Adipocyte (in vitro differentiated cells): ENCODE measurements at places on chromosomes 7 and 10.

DNA sequence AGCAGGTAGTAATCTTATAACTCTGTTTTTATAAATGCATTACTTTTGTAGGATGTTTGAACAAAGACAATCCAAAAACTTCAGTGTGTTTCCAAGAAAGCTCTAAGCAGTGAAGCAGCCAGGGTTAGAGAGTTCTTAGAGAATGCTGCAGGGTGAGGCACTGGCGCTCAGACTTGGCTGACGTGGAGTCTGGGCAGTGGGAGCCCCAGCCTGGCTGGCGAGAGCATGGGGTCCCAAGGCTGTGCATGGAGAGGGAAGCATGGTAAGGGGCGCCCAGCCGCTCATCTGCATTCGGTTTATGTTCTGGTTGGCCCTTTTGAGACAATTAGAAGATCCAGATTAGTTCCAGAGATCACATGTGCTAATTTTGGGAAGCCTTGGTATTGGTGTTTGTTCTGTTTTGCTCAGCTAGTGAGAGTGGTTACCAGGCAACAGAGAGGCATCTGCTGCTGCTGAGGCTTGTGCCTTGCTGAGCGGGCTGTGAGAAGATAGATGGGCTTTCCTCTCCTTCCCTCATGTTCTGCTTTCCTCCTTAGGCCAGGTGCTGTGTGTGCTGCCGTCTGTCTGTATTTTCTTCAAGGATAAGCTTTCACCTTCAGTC is 10.3 kb downstream of the SUN1 start:
- DNase-seq: no peak

DNA sequence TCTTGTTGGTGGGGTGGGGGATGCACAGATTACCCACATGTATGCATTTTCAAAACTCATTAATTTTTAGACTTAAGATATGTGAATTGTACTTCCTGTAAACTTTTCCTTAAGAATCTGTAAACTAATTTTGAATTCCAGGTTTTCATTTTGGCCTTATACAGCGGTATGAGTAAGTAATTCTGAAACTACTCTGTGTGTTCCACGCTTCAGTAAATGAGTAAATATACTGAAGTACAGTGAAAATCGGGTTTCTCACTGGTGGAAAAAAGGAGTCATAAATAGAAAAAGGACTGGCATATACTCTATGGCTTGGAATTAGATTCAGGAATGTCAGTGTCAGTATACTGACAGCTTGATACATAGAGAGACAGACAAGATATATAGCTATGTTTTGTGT is 72.8 kb downstream of the CTTNBP2 start:
- DNase-seq: peak; percentile 21

GRCh38 chr10:59337201-59337652 is 25.1 kb downstream of the FAM13C start:
- peak; percentile 47 for DNase-seq

- DNase-seq: no peak
Observed at GRCh38 chr7:71793251-71793650, 618.9 kb downstream of the CALN1 start.

- DNase-seq: no peak
Observed at GRCh38 chr10:96843823-96844222, 11.7 kb downstream of the LCOR start.

- no peak for DNase-seq
Observed at GRCh38 chr7:18153183-18153748, 125.6 kb upstream of the PRPS1L1 start.

DNA sequence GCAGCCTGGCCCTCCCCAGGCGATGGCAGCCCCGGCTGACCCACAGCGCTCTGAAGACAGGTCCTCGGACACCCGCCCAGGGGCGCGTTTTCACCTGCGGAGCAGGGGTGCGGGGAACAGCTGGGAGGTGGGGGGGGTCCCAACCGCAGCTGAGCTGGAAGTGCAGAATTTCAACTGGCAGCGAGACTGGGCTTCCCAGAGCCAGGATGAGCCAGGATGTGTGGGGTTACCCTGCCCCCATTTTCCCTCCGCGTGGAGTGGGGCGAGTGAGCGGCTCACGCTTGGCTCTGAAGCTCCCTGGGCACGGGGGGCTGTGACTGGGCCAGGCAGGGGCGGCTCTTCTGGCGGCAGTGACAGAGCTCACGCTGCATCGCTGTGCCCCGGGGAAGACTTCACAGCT is 70.2 kb downstream of the DNAJB6 start:
- no peak for DNase-seq

DNA sequence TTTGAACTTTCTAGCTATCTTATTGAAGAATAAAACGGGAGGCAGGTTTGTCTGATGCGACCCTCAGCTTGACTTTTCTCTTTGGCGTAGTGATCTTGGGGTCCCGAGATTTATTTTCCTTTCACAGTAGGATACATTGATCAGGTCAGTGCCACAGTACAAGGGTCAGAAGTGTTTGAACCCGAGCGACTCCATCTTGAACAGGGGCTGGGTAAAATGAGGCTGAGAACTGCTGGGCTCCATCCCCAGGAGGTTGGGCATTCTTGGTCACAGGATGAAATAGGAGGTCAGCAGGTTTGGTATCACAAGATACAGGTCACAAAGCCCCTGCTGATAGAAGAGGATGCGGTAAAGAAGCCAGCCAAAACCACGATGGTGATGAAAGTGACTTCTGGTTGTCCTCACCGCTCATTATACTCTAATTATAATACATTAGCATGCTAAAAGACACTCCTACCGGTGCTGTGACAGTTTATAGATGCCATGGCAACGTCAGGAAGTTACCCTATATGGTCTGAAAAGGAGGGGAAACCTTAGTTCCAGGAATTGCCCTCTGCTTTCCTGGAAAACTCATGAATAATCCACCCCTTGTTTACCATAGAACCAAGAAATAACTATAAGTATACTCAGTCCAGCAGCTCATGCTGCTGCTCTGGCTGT is 3.0 kb upstream of the TECPR1 start:
- no peak for DNase-seq

GRCh38 chr7:55178863-55179773 is 160.3 kb downstream of the EGFR start:
- no peak for DNase-seq

GRCh38 chr7:107870427-107871000 is 20.5 kb upstream of the DLD start:
- no peak for DNase-seq

DNA sequence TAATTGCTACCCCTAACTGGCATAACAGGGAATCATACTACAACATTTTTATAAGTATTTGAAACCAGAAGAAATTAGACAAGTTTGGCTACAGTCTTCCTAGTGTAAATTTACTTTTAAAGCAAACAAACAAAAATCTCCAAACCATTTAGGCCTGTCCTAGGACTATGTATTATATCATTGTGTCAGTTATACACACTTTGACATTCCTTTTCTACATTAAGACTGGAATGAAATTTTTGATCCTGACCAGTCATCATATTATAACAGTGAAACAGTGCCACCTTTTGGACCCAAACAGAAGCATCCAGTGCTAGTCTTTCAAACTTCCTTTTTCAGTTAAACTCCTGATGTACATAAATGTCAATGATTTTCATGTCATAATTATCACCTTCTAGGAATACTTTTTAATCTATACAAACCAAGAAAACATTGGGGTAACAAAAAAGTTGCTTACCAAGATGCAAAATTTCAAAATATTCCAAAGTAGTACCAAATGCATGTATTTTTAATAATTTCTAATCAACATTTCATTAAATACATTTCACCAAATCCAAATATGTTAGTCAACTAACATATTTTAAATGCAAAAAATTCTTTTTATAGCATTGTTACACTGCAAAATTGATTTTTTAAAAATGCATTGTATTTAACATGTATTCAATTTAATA is 75.7 kb downstream of the IMMP2L start:
- DNase-seq: peak; percentile 88

- DNase-seq: no peak
Observed at GRCh38 chr7:20464891-20465290, 134.2 kb downstream of the ITGB8 start.

GRCh38 chr7:127514499-127514898 is 70.9 kb downstream of the GCC1 start:
- DNase-seq: peak; percentile 62

- no peak for DNase-seq
Observed at GRCh38 chr10:3749600-3749999, 35.4 kb downstream of the KLF6 start.

DNA sequence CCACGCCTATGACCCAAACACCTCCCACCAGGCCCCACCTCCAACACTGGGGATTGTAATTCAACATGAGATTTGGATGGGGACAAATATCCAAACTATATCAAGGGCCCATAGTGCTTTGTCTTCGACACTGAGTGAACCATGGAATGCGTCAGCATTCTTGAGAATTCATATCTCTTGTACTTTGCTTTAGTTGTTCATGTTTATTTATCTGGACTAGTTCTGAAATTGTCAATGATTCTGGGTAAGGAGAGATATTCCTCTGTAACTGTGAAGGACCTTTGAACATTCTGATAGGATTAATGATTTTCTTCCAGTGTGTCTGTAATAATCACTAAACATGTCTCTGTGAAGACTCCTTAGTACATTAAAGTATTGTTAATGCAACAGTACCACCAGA is 374.8 kb downstream of the LRMDA start:
- DNase-seq: no peak

DNA sequence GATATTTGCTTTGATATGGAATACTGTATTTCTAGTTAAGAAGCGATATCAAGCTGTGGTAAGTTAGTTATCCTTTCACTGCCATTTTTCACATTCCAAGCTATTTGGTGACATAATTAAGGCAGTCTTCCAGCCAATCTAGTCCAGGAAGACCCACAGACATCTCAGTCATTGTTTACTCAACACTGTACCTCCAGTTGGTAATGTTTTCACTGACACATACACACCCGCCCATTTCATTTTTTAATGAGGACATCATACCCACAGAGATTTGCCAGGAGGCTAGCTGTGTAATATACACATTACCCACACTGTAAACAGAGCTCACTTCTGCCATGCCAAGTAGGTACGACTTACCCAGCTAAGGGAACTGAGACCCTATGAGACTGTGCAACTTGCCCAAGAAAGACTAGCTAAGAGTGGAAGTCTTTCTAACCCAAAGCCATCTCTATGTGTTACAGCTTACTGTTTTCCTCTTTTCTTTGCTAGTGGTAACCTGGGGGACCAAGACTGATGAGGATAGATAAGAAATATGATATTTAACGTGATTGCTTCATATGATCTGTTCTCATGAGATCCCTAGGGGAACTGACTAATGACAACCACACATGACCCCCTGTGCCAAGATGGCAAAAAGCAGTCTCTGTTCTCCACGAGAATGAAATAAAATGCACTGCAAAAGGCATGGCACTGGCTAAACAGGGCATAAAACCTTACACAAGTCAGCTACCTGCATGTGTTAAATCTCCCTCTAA is 179.0 kb downstream of the DGKI start:
- DNase-seq: peak; percentile 81

- no peak for DNase-seq
Observed at GRCh38 chr7:2715341-2716231, 27.6 kb downstream of the AMZ1 start.

DNA sequence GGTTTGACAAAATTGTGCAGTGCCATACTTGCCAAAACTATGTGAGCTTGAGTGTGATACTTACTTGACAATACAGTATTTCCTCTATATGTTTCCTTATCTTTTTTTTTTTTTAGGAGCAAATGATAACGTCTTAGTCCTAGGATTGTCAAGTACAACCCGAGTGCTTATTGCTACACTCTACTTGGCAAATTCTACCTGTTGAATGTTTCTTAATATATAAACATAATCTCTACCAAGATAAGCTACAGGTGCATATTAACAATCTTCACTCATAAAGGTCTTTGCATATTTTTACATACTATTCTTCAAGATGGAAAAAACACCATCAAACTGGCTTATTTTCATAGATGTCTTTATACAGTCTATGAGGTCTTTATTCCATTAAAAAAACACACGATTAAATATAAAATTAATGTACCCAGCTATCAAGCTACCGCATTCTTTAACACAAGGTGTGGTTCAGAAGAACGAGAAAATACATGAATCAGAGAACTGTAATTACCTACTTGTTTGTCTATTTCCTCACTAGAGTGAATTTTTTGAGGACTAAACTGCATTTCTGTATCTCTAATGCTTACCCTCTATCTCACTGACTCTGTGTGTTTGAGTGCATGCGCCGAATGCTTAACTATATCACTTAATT is 76.1 kb upstream of the PDSS1 start:
- no peak for DNase-seq

DNA sequence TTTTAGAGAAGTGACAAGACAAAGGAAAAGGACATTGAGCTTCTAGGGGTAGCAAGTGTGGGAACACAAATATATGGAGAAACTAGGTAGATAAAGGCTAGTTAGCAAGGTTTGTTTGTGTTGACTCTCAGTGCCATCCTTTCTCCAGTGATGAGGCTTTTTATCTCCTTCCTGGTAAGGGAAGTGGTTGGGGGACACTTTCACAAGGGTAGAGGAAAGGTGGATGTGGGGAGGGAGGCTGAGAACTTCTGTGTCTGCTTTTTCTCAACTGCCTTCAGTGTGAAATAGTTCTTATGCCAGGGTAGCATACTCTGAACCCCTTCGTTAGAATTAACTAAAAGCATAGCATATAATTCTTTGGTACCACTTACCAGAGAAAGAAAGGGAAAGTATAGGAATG is 93.0 kb upstream of the STRIP2 start:
- no peak for DNase-seq

- DNase-seq: no peak
Observed at GRCh38 chr7:154794147-154794780, 208.7 kb downstream of the PAXIP1 start.

GRCh38 chr7:3451701-3452100 is 150.6 kb downstream of the SDK1 start:
- DNase-seq: no peak

DNA sequence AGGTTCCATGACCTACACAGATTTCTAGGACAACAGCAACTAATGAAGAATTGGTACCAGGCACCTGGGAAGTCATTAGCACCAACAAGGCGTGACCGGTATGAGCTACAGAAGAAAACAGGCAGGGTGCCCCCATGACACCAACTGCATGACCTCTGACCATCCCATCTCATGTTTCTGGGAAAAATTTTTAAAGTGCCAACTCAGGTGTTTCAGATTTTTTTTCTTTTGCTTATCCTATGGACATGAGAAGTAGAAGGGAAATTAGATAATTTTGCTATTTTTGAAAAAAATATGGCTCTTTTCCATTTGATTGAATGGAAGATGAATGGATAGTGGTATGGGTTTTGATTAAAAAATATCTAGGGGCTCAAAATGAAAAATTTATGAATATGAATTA is 154.8 kb downstream of the NRCAM start:
- no peak for DNase-seq

DNA sequence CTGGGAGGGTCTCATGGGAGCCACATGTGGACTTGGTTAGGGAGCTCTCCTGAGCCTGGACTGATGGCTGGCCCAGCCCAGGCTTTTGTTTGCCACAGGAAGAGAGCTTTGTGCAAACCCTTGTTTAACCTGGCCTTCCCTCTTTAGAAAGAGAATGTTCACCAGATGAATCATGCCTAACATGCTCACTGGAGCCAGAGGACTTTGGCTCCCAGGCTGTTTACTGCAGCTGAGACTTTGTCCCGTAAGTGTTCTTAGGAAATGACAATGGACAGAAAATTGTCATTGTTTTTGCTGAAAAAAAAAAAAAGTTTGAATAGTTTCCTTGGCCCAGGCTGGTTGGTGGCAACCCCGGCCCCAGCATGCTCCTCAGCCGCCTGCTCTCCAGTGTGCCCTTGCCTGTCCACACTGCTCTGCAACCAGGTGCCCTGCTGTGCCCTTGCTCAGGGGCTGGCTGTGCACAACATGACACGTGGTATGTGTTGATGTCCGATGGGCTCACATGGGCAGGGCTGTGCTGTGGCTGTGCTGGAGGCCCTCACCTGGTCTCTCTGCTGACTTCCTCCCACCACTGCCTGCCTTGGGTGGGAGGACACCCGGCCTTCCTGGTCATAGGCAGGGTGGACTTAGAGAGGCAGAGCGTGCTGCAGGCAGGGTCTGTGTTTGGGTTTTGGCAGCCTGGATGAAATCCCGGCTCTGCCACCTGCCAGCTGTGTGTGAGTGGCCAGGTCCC is 215.3 kb upstream of the ZNF32 start:
- peak; percentile 72 for DNase-seq
